ENCODE measurements at places on chromosomes 7 and 10.

- no peak for DNase-seq
These were observed 82.5 kb upstream of the CREB5 start for GRCh38 chr7:28329661-28330363.

DNA sequence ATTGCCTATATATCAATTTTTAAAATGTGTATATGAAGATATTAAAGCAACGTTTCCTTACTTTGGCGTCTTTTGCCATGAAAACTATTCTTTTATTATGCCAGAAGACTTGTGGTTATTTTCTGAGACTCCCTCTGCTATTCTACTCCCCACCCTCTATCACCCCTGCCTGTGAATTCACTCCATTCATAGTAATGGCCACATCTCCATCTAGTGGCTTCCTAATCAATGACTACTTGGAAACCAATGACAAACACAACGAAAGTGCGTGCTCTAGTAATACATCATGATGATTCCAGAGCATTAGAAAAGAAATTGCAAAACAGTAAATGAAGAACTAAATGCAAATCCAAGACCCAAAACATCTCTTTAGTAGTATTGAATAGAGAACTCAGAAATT lies 186.7 kb upstream of the HGF start:
- no peak for DNase-seq

GRCh38 chr7:80318081-80318480 lies 183.4 kb downstream of the GNAI1 start:
- DNase-seq, result no peak

DNA sequence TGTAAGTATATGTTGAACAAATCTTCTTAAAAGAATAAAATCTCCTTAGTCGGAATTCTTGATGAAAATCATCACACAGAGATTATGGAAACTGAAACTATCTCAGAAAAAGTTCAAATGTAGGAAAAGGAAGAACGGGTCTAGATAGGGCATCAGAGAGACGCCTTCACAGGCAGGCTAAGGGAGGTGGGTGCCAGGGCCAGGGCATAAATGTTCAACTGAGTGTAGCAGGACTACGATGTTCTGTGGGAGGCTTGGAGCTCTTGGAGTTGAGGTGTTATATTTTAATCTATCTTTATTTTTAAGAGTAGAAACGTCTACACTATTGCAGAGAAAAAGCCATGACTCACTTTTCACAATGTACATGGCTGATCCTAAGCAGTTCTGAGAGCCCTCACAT lies 101.2 kb downstream of the RSU1 start:
- no peak for DNase-seq

DNA sequence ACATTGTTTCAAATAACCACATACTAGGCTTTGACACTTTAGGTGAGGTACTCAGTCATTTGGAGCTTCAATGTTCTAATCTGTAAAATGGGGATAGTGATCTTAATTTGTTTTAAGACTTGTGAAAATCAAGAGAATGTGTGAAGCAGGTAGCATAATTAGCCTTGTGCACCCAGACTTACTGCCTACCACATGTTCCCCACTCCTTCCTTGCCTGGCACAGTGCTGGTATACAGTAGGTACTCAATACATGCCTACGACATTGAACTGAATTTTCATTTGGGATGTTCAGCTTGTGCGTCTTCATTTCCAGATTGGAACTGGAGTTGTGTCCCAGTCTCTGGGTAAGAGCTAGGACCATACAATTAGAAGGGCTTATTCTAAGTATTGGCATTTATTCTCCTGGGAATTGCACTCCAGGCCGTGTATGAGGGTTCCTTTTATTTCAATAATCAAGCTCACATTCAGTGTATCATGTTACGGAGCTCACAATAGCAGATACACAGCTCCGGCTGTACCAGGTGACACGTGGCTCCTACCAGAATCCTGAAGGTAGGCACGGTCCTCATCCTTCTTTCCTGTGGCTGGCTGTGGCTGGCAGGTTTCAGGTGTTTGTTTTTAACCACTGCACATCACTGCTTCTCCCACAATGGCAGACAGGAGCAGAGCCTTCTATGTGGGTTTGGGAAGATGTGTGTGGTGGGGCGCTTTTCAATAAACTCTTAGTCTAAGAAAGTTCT lies 109.4 kb upstream of the PDCD4 start:
- no peak for DNase-seq

DNA sequence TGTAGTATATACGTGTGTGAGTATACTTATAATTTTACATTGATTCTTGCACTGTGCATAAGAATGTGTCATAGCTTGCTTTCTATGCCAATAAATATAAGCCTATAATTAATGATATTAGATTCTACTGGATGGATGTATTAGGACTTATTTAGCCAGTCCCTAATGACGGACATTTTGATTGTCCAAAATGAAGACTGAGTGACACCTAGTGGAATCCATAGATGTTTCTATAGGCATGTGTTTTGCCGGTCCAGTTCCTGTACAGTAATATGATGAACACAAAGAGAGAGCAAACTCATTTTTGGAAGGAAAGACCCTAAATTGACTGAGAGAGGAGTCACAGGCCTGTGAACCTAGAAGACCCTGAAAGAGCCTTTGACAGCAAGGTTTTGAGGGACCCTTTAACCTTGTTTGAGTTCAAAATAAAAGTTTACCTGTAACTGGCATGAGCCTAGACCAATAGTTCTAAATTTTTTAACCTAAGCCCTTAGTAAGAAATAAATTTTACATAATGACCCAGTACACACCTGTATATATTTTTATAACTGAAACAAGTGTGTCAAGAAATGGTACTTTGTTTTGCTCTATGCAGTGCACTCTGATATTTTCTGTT lies 42.4 kb upstream of the AGBL3 start:
- DNase-seq, result no peak

GRCh38 chr7:18059171-18059570 lies 31.5 kb upstream of the PRPS1L1 start:
- DNase-seq, result no peak

- DNase-seq, result no peak
These were observed 56.3 kb downstream of the COL28A1 start for GRCh38 chr7:7479275-7479805.

DNA sequence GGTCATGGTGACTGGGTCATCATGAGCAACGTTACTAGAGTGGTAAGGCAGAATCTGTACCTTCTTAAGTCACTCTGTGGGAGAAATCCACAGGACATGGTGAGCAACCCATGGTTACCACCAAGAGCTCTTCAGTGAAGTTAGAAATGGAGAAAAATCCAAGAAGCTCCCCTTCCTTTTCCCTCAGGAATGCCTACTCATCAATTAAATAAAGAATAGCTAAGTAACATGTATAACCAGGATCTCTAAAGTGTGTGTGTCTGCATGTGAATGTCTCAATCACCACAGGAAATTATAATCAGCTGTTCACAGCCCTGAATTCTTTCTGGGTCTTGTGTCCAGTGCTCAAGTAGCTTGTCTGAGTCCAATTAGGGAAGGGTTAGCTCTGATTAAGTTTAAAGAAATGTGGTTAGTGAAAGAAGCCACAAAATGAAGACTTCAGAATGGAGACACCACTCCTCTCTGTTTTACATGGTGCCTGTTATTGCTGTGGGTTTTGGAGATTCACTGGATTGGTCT lies 73.2 kb downstream of the SEM1 start:
- no peak for DNase-seq

DNA sequence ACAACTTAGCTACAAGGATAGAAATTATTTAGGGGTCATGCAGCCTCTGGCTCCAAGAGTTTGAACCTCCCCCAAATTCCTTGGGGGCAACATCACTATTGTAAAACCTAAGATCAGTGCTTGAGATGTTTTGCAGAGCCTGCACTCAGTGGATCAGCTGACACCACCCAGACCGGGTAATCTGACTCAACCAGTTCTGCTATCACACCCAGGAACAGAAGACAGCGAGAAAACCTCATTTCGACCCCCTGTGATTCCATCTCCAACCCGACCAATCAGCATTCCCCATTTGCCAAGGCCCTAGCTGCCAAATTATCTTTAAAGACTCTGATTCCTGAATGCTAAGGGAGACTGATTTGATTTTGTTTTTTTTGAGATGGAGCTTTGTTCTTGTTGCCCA lies 5.2 kb downstream of the TACR2 start:
- no peak for DNase-seq

GRCh38 chr7:1532456-1533254 lies 2.2 kb downstream of the MAFK start:
- DNase-seq, result peak; percentile 32

DNA sequence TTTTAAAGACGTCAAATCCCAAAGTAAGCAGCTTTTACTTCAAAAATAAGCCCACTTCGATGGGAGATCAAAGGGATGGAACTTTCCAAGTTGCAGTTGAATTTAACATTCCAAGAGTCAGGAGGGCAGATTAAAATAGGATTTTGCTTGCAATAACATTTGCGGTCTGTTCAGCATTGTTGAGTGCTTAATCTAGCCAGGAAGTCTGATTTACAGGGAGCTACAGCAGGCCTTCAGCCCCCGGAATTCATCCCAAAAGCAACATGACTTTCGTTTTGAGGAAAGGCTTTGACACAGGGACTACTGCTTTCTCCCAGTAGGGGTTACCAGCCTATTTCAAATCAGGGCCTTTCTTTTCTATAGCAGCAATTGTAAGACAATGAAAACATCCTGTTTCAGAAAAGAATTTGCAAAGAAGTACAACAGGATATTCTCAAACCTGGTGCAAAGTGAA lies 279.6 kb upstream of the PITRM1 start:
- no peak for DNase-seq

DNA sequence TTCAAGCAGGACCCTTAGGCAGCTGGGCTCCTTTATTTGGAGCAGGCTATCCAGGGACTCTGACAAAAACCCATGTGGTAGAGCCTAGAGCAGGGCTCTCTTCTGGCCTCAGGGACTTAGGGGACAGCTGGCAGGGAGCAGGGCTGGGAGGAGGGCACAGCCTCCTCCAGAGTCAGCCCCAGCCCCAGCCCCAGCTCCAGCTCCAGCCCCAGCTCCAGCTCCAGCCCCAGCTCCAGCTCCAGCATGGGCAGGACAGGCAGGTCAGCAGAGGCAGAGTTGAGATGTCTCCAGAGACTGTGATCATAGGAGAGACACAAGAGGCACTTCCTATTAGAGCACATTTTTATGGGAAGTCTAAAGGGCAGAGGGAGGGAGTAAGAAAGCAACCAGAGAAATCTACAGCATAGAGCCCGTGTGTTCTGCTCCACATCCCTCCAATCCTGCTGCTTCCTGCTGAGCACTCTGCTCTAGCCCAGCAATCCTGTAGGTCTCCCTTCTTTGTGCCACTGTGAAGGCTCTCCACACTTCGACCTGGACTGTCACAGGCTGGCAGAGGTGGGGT lies 13.3 kb upstream of the C10orf53 start:
- no peak for DNase-seq

- no peak for DNase-seq
These were observed 669.8 kb upstream of the ANKRD30A start for GRCh38 chr10:36455526-36456133.

DNA sequence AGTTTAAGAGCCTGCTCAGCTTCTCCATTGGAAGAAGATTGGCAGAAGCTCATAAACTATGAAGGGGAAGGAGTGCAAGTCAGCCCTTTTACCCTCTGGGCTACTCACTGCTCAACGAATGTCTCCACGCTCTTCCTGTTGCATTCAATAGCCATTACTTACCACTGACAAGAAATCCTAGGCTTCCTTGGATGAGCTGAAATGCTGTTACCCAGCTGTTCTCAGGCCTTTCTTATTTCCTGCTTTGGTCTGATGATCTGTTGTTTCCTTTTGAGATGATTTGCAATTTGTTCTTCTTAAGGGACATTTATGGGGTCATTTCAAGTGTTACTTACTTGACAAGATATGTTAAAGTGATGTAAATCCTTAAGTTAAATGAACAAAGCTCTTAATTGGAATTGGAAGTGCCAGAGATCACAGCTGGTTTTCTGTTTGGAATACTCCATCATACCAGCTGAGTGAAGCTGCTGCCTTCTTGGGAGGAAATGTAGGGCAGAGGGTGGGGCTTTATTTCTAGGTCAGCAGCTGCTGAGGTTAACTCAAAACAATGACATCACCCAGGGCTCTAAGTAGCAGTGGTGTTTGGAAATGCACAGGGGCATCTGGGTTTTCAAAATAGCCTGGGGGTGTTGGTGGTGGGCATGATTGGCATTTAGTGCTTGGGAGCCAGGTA lies 170.0 kb downstream of the PRKCQ start:
- no peak for DNase-seq

DNA sequence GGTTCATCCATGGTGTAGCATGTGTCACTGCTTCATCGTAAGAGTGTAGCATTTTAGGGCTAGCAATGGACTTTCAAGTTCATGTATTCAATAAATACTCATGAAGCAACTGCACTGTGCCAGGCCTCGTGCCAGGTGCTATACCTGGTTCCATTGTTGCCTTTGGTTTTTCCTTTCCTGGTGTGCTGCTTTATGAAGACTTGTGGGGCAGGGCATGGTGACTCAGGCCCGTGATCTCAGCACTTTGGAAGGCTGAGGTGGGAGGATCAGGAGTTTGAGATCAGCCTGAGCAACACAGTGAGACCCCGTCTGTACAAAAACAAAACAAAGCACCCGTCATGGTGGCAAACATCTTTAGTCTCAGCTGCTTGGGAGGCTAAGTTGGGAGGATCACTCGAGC lies 2.2 kb upstream of the CPA4 start:
- no peak for DNase-seq

DNA sequence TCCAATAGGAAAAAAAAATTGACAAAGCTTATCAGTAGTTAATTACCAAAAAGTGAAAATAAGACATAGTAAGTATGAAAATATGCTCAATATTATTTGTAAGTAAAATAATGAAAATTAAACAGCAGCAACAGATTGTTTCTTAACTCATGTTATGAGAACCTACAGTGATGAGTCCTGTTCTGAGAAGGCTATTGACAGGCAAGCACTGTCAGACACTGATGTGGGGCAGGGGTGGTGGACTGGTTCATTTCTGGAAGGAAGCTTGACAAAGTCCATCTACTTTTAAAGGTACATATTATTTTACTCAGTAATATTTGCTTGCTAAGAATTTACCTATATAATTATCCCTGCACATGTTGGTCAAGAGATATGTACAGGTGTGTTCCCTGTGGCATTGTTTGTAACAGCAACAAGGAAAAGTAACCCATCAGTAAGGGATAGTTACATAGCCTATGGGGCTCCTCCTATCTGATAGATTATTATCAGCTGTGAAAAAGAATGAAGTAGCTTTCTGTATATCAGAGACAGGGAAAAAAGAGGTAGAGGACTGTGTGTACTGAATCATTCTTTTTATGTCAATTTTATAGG lies 161.6 kb downstream of the RTKN2 start:
- DNase-seq, result no peak

DNA sequence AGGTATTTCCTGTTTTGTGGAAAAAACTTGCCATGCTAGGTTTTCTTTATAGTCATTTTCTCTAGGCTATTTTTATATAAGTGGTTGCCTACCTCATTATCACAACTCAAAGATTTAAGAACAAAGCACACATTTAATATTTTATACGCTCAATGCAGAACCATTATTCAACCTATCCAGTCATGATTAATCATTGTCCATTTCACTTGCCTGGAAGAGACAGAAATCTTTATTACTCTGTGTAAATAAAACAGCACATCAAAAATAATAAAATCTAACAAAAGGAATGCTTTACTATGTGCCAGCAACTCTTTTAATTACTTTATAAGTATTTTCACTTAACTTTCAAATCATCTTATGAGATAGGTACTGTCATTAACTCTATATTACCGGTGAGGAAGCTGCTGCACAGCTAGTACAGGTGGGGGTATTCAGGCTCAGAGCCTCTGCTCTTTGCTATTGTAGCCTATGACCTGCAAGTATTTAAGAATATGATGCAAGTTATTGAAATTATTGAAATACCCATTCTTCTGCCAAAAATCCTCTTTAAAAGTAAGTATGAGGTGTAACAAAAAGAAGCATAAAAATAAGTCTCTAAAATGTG lies 16.4 kb upstream of the TAS2R16 start:
- DNase-seq, result no peak

Measured in stimulated activated CD8-positive, alpha-beta memory T cell treated with anti-CD3 and anti-CD28 coated beads, Interleukin-4, amount 100 ng/mL, for 1 hour (primary cell).